ENCODE measurements at places on chromosomes 2 and 18. TPM values are rescaled to one million over a fixed set of nuclear protein-coding genes. Genes with fewer than 3 reads are reported as not detected.

ASB18 gene
- total RNA-seq: not detected

KRCC1 gene
- total RNA-seq: 36.6 TPM

EPG5 gene
- total RNA-seq: 25.7 TPM

STARD6 gene
- not detected for total RNA-seq

EPB41L3 gene
- total RNA-seq: not detected

C2orf80 gene
- total RNA-seq: not detected

NBEAL1 gene
- total RNA-seq: 18.8 TPM

BMP10 gene
- not detected for total RNA-seq

ATIC gene
- total RNA-seq: 297 TPM

NEU2 gene
- total RNA-seq: not detected

TBC1D8 gene
- total RNA-seq: 48.1 TPM

UXS1 gene
- 37.6 TPM for total RNA-seq

ZRANB3 gene
- 17.3 TPM for total RNA-seq

UGT1A5 gene
- not detected for total RNA-seq

TUBA3E gene
- not detected for total RNA-seq

SCN7A gene
- not detected for total RNA-seq

HDLBP gene
- 670 TPM for total RNA-seq

FEV gene
- total RNA-seq: not detected

TXNL4A gene
- 245 TPM for total RNA-seq

LDLRAD4 gene
- not detected for total RNA-seq

ATOH8 gene
- 1.2 TPM for total RNA-seq

Data from MCF 10A (cell line).